ENCODE measurements at places on chromosomes 2 and 18. TPM values are rescaled to one million over a fixed set of nuclear protein-coding genes. Genes with fewer than 3 reads are reported as not detected.

- peak; percentile 84 for DNase-seq
- H3K4me3 ChIP-seq, result peak overlapping the region; percentile 92
- H3K27me3 ChIP-seq, result peaks cover 3% of the 10 kb centered on the region
- peaks cover 5% of the 10 kb centered on the region for H3K4me1 ChIP-seq
These were observed 1.4 kb downstream of the CYS1 start for GRCh38 chr2:10078704-10079265.

The ST8SIA5 gene
- total RNA-seq, result 1.4 TPM

DNA sequence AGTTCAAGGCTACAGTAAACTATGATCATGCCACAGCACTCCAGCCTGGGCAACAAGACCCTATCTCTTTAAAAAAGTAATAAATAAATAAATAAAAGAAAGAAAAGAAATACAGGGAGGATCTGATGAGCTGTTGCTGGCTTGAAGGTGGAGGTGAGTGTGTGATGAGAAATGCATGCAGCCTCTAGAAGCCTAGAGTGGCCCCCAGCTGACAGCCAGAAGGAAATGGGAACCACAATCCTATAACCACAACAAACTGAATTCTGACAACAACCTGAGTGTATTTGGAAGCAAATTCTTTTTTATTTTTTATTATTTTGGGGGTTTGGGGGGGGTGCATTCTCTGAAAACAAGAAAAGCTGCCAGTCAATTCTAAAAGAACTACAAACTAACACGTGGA lies 14.6 kb downstream of the NOL10 start:
- H3K27ac ChIP-seq, result no peak overlapping the region
- H3K4me3 ChIP-seq, result no peak overlapping the region
- no peaks in the 10 kb centered on the region for H3K4me1 ChIP-seq
- no peaks in the 10 kb centered on the region for H3K27me3 ChIP-seq
- DNase-seq, result no peak

The LRRTM1 gene
- 0.09 TPM for total RNA-seq

DNA sequence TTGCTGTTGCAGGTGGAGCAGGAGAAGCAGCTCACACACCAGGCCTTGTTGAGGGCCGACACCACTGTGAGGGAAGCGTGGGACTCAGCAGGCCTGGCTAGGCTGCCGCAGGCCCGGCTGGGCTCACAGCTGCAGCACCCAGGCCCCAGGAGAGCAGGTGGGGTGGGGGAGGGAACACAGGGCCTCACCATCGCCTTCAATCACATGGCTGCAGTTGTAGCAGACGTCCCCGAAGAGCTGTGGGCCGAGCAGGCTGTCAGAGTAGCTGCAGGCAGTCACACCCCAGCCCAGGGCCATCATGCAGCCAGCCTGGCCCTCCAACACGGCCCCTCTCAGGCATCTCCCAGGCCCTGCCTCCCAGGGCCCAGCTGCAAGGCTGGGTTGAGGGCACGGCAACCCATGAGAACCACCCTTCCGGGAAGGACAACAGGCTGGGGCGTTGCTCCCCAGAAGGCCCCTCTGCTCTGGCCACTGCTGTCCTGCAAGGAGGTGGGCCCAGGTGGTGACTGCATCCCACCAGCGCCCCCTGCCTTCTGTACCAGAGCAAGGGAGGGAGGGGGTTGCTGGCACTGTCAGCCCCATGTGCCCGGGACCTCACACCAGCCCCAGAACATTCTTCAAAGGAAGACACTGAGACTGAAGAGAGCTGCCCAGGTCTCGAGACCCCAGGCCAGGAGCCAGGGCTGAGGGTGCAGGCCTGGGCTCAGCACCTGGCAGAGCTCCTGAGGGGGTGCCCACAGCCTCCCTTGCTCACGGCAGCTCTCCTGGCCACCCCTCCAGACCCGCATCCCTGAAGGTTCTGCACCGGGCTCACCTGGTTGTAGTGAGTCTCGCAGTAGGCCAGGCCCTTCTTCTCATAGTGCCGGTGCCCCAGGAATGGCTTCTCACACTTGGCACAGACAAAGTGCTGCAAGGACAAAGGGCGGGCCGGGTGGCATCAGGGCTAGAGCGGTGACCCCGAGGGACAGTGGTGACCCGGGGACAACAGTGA lies 5.6 kb upstream of the GPR17 start:
- no peak overlapping the region for H3K4me3 ChIP-seq
- H3K36me3 ChIP-seq, result no peaks in the 10 kb centered on the region
- no peak for DNase-seq
- H3K27me3 ChIP-seq, result no peaks in the 10 kb centered on the region
- no peaks in the 10 kb centered on the region for H3K4me1 ChIP-seq
- no peak overlapping the region for H3K27ac ChIP-seq

DNA sequence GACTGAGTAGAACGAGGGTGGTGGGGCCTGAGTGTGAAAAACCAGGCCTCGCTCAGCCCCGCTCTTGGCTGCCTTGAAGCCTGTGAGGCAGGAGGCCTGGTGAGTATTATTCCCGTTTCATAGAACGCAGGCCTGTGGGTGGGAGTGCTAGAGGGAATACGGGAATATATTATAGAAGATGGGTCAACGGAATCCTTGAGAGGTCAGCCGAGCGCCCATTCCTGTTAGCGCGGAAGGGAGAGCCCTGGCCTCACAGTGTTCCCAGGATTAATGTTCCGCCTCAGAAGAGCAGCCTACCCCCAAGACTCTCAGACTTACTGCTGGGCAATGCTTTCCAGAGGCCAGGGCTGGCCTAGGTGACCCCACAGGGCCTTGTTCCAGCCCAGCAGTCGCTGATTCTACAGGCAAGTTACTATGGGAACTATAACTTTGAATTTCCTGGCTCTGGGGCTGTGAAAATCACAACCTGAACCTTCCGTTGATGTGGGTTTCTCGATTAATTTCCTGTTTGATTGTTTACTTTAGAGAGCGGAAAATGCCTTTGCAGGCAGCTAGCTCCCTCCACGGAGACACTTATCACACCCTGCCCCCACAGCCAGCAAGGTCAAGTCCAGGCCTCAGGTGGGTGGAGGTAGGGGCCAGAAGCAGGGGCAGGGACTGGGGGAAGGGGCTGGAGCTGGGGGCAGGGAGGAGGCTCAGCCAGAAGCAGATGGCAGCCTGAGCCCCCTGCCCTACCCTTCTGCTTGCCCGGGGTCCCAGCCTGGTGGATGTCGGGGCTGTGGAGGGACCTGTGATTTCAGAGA lies 108.3 kb downstream of the SMAD7 start:
- no peaks in the 10 kb centered on the region for H3K27me3 ChIP-seq
- DNase-seq, result peak; percentile 95
- no peak overlapping the region for H3K4me3 ChIP-seq
- no peaks in the 10 kb centered on the region for H3K4me1 ChIP-seq
- peak overlapping the region; percentile 74 for H3K27ac ChIP-seq

DNA sequence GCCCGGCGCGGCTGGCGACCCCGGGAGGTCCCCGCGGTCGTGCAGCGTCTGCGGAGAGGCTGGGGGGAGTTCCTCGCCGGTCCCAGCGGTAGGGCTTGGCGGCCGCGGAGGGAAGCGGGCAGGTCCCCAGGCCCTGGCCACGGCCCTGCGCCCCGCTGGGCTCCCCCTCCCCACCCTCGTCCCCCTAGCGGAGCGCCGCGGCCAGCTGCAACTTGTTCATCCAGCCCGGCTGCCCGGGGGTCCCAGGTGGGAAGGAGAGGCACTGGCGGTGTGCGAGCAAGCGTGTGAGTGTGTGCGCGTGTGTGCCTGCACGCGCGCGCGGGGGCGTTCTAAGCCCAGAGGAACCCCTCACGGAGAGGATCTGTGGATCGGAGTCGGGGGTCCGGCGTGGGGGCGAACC lies 1.3 kb downstream of the PTPRM start:
- DNase-seq, result peak; percentile 84
- peak overlapping the region; percentile 73 for H3K4me3 ChIP-seq
- H3K27me3 ChIP-seq, result no peaks in the 10 kb centered on the region
- H3K4me1 ChIP-seq, result peaks cover 6% of the 10 kb centered on the region
- H3K27ac ChIP-seq, result peak overlapping the region; percentile 95

- no peaks in the 10 kb centered on the region for H3K27me3 ChIP-seq
- H3K36me3 ChIP-seq, result no peaks in the 10 kb centered on the region
- no peak overlapping the region for H3K4me3 ChIP-seq
These were observed 3.1 kb downstream of the ARHGAP25 start for GRCh38 chr2:68737711-68738110.

DNA sequence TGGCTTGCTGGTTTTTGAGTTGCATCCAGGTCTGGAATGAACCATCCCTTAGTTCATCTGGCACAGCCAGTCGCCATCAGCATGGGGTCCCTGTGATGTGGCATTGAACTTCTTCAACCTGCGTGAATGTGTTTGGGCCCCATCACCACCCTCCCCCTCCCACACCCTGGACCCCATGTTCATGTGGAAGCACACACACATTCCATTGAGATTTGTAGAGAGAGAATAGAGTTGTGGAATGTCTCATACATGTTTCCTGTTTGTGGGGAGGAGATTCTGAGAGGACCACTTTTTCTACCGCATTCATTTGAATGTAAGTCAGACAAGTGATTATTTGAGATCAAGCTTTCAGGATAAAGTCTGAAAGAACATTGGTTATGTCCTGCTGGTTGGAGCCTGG lies 117.6 kb upstream of the EML6 start:
- H3K27me3 ChIP-seq, result no peaks in the 10 kb centered on the region
- H3K36me3 ChIP-seq, result no peaks in the 10 kb centered on the region
- no peak for DNase-seq
- peaks cover 54% of the 10 kb centered on the region for H3K4me1 ChIP-seq

The ANKRD30BL gene
- total RNA-seq, result not detected

- no peak overlapping the region for H3K27ac ChIP-seq
- no peaks in the 10 kb centered on the region for H3K27me3 ChIP-seq
- no peaks in the 10 kb centered on the region for H3K36me3 ChIP-seq
- H3K4me3 ChIP-seq, result no peak overlapping the region
These were observed 27.4 kb upstream of the TAF1B start for GRCh38 chr2:9815844-9816279.

The SLC9A4 gene
- total RNA-seq, result 2.8 TPM

GRCh38 chr18:12628706-12629702 lies 28.9 kb downstream of the SPIRE1 start:
- no peak overlapping the region for H3K4me3 ChIP-seq
- H3K4me1 ChIP-seq, result no peaks in the 10 kb centered on the region
- peak overlapping the region; percentile 14 for H3K27ac ChIP-seq
- no peaks in the 10 kb centered on the region for H3K27me3 ChIP-seq

DNA sequence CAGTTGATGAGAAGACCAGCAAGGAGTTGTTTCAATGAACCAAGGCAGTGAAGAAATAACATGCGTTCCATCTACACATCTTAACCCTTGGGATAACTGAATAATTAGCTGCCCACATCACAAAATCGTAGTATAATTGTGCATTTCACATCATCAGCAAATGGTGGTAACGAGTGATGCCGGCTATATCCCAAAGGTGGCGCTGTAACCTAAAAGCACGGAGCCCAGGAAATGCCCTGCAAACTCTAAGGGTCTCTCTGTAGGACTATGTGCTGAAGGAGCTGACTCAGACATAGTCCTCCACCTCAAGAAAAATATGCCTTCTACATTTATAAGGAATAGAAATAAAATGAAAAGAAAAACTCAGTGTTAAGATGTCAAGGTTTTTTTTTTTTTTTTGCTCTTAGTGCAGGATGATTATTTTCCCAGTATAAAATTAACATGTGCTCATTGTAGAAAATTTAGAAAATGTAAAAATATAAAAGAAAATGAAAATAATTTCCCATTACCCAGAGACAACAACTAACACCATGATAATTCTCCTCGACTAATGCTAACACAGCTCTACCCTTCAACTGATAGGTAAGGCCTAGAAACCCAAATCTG lies 23.1 kb upstream of the DSG3 start:
- peak; percentile 37 for DNase-seq
- H3K4me3 ChIP-seq, result no peak overlapping the region
- H3K27ac ChIP-seq, result no peak overlapping the region
- H3K27me3 ChIP-seq, result no peaks in the 10 kb centered on the region
- no peaks in the 10 kb centered on the region for H3K36me3 ChIP-seq
- no peaks in the 10 kb centered on the region for H3K4me1 ChIP-seq

GRCh38 chr2:226836548-226836885 lies 663 bp downstream of the RHBDD1 start:
- H3K4me1 ChIP-seq, result peaks cover 6% of the 10 kb centered on the region
- H3K36me3 ChIP-seq, result no peaks in the 10 kb centered on the region
- no peak for DNase-seq
- H3K27me3 ChIP-seq, result no peaks in the 10 kb centered on the region

DNA sequence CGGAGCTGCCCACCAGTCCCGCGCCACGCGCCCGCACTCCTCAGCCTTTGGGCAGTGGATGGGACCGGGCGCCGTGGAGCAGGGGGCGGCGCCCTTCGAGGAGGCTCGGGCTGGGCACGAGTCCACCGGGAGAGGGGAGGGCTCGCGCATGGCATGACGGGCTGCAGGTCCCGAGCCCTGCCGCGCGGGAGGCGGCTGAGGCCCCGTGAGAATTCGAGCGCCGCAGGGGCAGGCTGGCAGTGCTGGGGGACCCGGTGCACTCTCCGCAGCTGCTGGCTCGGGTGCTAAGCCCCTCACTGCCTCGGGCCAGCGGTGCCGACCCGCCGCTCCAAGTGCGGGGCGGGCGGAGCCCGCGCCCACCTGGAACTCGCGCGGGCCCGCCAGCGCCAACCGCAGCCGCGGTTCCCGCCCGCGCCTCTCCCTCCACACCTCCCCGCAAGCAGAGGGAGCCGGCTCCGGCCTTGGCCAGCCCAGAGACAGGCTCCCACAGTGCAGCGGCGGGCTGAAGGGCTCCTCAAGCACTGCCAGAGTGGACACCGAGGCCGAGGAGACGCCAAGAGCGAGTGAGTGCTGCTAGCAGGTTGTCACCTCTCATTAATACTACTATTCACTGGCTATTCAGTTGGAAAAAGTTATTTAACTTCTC lies 3.6 kb upstream of the TTC21B start:
- no peak for DNase-seq
- H3K27me3 ChIP-seq, result no peaks in the 10 kb centered on the region
- H3K4me3 ChIP-seq, result no peak overlapping the region
- no peaks in the 10 kb centered on the region for H3K36me3 ChIP-seq

The CFC1 gene
- total RNA-seq, result not detected

DNA sequence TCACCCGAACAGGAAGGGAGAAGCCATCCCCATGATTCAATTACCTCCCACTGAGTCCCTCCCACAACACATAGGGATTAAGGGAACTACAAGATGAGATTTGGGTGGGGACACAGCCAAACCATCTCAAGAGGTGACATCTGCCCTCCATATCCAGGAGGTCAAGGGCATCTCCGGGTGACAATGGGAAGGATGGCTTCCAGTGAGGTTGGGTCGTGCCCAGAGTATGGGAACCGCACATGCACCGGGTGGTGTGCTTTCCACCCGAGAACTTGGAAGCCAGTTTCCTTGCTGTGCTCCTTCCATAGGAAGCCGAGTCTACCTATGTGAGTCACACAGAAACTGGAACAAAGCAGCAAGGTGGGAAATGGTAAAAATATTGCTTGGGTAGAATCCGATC lies 216.9 kb upstream of the SALL3 start:
- H3K36me3 ChIP-seq, result no peaks in the 10 kb centered on the region
- H3K4me1 ChIP-seq, result no peaks in the 10 kb centered on the region
- no peaks in the 10 kb centered on the region for H3K27me3 ChIP-seq
- no peak overlapping the region for H3K27ac ChIP-seq

Measured in kidney (tissue), 22 donors.